ENCODE measurements at places on chromosomes 11 and 22.
A peak's percentile ranks its signal among the peaks of the same experiment; 100 is the strongest.

DNA sequence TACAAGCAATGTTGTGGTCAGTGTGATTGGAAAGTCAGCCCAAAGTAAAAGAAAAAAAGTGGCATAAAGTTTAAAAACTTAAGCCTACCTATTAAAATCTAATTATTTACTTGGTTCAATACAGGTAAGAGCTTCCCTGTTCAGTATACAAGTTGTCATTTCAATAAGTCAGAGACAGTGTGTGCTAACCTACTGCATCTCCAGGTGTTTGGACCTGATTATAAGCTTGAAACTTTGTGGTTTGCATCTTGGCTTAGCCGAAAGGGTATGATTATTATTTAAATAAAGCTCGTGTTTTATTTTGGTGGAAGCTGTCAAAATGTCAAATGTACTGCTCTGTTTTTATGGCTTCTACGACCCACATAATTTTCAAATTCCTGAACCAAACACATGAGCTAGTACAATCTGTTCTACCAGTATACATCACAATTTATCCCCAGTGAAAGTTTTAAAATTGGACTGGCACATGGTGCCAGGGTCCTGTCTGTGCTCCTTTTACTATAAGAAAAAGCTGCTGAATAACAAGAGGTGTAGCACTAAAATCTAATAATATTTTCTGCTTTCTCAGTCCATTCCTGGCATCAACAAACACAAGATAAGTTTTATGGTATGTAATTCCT lies 103.9 kb upstream of the ANO3 start:
- no peak for DNase-seq

DNA sequence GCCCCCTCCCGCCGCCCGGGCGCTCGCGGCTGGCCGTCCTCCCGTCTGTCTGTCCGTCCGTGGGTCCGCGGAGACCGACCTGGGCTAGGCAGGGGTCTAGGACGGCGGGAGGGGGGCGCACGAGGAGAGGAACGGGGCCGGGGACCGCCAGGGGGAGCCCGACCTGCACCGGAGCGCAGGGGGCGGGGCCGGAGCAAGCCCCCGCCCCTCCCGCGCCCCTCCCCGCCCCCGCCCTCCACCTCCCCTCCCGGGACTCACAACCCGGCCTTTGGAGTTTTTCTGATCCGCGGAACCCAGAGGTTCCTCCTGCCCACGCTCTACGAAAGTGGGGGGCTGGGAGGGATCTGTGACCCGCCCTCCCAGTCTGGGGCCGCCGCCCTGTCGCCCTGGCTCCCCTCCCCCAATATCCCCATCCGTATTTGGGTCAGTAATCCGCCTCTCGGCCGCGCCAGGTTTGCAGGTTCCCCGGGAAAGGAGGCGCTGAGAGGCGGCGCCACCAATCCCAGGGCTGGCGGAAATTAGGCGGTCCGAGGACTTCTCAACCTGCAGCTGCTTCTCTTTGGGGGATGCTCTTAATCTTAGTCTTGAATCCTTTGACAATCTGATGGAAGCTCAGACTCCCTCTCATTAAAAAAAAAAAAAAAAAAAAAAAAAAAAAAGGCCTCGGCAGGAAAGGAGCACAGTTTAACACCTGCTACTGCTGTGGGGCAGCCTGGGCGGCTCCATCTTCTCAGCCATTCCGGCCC lies 925 bp upstream of the KCNJ11 start:
- peak; percentile 83 for DNase-seq

- DNase-seq = no peak
Measured at GRCh38 chr22:30721741-30722140, 27.1 kb downstream of the OSBP2 start.

GRCh38 chr22:43334378-43334777 lies 8.8 kb downstream of the SCUBE1 start:
- no peak for DNase-seq

- DNase-seq = no peak
Measured at GRCh38 chr11:71304491-71304890, 52.1 kb upstream of the SHANK2 start.

DNA sequence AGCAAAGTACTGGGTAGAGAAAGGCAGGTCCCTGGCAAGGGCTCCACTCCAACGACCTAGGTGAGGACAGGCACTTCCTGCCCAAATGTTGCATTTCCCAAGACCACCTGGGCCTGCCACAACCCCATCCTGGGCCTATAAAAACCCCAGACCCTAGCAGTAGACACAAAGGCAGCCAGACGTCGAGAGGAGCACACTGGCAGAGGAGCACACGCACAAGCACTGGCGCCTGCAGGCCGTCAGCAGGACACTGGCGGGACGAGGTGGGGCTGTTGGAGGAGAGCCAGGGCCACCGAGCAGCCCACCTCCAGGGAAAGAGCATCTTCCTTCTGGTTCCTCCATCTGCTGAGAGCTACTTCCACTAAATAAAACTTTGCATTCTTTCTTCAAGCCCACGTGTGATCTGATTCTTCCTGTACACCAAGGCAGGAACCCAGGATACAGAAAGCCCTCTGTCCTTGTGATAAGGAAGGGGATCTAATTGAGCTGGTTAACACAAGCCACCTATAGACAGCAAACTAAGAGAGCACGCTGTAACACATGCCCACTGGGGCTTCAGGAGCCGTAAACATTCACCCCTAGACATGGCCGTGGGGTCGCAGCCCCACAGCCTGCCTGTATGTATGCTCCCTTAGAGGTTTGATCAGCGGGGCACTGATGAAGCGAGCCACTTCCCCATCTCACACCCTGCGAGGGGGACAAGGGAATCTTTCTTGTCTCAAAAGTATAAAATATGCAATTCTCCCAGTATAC lies 89.7 kb upstream of the MTMR2 start:
- no peak for DNase-seq

DNA sequence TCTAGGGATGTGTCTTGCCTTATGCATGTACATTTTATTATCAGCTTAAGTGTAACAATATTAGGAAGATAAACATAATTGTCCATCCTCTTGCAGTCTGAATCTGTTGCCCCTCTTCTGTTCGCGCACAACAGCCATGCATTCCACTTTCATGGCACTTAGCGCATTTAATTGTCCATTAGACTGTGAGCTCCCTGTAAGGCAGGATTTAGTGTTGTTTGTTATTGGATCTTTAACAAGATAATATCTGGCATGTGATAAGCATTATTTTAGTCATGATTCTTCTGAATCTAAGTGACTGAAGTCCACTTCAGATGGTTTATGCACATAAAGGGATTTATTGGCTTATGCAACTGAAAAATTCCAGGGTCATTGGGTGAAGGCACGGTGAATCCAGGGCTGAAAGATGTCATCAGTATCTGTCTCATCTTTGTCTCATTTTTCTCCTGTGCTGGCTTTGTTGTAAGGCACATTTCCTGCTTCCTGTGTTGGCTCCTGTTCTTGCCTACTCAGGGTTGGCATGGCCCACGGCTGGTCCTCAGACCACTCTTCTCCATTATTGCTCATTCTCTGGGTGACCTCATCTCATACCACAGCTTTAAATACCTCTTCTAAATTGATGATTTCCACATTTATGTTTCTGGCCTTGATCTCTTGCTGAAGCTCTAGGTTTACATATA lies 37.6 kb downstream of the ATXN10 start:
- no peak for DNase-seq

DNA sequence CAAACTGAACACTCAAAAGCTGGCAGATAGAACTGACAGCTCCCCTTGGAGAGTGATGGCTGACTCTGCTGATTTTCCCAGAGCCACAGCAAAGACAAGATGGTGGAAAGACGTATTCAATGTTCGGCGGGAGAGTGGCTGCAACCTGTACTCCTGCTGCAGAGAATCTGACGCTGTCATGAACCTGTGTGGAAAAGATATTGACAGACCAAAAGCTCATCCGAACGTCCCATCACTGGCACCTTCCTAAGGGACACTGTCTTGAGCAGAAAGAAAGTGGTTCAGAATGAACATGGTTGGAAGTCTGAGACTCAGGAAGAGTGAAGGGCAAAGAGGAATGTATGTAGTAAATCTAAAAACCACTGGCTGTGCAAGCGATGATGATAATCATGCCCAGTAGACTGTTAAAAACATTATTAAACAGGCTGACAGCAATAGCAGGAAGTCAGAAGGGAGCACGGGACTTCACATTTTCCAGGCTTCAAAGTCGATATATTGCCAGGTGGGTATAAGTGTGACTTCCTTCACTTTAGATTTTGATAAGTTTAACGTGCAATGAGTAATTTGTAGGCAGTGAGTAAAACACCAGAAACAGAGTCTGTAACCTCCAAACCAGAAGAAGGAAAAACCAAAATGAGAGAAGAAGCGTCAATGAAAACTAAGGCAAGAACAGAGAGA lies 6.2 kb upstream of the IL17REL start:
- peak; percentile 49 for DNase-seq

- DNase-seq = peak; percentile 66
Measured at GRCh38 chr11:34234086-34234740, 123.6 kb downstream of the ABTB2 start.

- DNase-seq = no peak
Measured at GRCh38 chr11:18063125-18063524, 17.1 kb upstream of the TPH1 start.

DNA sequence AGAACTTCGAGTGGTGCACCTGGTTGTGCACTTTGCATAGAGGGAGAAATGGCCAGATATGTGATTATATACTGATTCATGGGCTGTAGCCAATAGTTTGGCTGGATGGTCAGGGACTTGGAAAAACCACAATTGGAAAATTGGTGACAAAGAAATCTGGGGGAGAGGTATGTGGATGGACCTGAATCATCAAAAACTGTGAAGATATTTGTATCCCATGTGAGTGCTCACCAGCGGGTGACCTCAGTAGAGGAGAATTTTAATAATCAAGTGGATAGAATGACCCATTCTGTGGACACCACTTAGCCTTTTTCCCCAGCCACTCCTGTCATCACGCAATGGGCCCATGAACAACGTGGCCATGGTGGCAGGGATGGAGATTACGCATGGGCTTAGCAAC lies 48.0 kb upstream of the NARS2 start:
- no peak for DNase-seq

- DNase-seq = no peak
Measured at GRCh38 chr22:48185071-48186055, 1422.9 kb downstream of the TBC1D22A start.

- no peak for DNase-seq
Measured at GRCh38 chr22:21980547-21980946, 2.0 kb downstream of the TOP3B start.

GRCh38 chr11:26700574-26701235 lies 21.2 kb downstream of the SLC5A12 start:
- DNase-seq = no peak

Data from stimulated activated CD4-positive, alpha-beta T cell treated with anti-CD3 and anti-CD28 coated beads, Interleukin-4, amount 100 ng/mL, for 4 hours (primary cell).